GOT3 (cell line): ENCODE measurements at places on chromosomes 16 and 17.

DNA sequence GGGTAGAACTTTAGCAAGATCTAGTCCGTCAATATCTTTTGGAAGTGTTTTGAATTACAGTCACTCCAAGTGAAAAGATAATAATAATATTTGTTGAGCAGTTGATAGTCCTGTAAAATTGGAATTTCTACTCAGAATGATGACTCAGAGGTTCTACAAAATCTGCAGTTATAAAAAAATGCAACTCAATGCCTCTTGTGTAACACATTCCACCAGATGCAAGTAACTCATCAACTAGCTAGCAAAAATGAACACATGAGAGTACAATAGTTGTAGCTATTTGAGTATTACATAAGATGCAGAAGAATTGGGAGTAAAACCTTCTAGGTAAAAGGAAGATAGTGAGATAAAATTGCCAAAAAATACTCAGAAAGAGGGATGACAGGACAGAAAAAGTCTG, 177.2 kb downstream of the CDH8 start:
- no peak for DNase-seq

- DNase-seq: no peak
These were observed 2.5 kb upstream of the NDRG4 start for GRCh38 chr16:58497468-58497867.

GRCh38 chr17:31803494-31804213, 55.4 kb downstream of the COPRS start:
- no peak for DNase-seq

- DNase-seq: no peak
These were observed 14.5 kb downstream of the ACACA start for GRCh38 chr17:37392024-37392590.

DNA sequence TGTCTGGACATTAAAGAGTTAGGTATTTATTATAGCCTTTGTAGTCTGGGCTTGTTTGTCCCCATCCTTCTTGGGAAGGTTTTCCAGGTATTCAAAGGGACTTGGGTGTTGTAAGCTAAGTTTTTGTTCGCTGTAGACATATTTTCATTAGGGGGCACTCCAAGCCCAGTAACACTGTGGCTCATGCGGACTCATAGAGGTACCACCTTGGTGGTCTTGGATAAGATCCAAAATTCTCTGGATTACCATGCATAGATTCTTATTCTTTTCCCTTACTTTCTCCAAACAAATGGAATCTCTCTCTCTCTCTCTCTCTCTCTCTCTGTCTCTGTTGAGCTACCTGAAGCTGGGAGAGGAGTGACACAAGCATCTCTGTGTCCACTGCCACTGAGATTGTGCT, 48.9 kb downstream of the ERCC4 start:
- no peak for DNase-seq

- DNase-seq: no peak
These were observed 3.3 kb downstream of the ARHGAP23 start for GRCh38 chr17:38431346-38432145.

DNA sequence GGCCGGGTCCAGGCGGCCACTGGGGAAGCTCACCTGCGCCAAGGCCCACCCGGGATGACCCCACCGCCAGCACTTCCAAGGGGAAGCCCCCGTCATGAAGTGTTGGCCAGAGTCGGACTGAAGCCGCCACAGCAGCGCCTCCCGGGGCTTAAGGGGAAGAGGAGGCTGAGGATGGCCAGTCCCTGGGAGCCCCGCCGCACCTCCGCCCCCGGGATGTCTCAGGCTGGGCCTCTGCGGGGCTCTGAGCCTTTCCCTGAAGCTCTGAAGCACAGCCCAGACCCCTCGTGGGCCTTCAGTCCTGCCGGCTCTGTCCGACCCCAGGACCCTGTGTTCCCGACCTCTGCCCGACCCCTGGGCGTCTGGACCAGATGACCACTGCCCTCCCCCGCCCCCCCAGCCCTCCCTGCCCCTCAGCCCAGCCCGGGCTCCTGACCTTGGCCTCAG, 42.8 kb upstream of the ACSF3 start:
- no peak for DNase-seq

GRCh38 chr17:10605221-10605783, 51.8 kb downstream of the MYH3 start:
- DNase-seq: no peak

- no peak for DNase-seq
These were observed 2.9 kb upstream of the CCDC102A start for GRCh38 chr16:57539072-57539796.

DNA sequence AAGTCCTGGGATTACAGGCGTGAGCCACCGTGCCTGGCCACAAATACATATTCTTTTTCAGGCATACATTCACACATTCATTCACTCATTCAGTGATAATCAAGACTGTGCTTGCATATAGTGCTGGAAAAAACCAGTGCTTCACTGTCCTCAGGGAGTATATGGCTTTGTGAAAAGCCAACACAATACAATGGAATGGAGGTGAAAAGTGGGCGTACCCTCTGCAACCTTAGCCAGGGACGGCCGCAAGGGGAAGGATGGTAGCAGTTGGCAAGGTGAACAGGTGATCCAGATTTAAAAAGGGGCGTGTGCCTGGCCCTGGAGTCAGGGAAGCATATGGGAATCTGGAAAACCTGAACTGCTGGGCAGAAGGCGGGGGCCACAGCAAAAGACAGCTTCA, 18.1 kb upstream of the GAN start:
- no peak for DNase-seq

GRCh38 chr16:6861135-6861814, 471.4 kb upstream of the RBFOX1 start:
- no peak for DNase-seq

DNA sequence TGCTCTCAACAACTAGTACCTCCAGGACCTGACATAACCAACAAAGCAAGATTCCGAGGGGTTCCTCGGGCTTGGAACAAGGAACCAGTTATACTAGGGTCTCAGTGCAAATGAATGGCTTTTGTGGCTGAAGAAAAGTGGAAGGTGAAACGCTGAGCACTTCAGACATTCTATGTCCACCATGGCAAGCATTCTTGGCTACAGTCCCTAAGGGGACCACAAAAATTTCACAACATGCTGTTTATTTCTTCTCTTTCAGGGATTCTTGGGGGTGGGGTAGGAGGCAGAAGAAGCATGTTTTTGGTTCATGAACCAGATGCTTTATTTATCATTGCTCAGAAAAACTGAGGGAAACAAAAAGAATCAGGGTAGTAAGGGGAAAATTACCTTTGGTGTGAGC, 479.9 kb upstream of the CDH11 start:
- no peak for DNase-seq

DNA sequence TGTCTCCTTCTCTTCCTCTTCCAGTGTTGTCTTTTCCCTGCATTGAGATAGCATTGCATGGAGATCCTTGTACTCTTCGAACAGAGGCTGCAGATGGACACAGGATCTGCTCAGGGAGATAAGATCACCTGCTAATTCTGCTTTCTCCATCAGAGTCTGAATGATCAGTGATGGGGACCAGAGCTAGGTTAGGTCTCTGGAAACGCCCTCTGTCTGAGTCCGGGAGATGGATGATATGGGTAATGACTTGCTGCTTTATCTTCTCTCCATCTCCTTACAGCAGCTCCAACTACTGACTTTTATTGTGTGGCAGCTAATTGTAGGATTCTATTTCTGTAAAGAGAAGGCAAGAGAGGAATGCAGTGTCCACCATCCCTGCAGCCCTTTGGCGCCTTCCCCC, 435.6 kb downstream of the WWOX start:
- no peak for DNase-seq

DNA sequence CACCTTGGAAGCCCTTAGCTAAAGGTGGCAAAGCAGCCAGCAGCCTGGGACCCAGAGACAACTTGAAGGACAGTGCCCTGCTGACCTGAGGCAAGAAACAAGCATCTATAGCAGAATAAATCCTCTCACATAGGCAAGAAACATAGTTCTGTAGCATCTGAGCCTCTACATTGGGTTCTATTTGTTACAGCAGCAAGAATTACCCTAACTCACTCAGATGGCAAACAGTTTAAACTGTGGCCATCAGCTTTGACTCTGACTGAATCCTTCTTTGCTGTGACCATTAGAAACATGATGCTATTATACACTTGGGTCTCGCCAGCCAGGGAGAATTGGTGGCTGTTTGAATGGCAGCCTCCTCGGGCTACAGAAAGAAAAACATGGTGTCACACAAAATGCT, 53.1 kb upstream of the CCL1 start:
- DNase-seq: no peak
